ENCODE measurements at places on chromosomes 5 and 9. TPM values are rescaled to one million over a fixed set of nuclear protein-coding genes. Genes with fewer than 3 reads are reported as not detected.
A peak's percentile ranks its signal among the peaks of the same experiment; 100 is the strongest.

Gene DMRT3
- not detected for total RNA-seq

Gene PRUNE2
- 30.5 TPM for total RNA-seq

Gene CER1
- total RNA-seq, result not detected

Gene NAIP
- total RNA-seq, result 9.6 TPM

Gene PCDHGB1
- total RNA-seq, result 2.7 TPM

Gene HINT1
- 184 TPM for total RNA-seq

Gene NR6A1
- 0.91 TPM for total RNA-seq

Gene ELOVL7
- 0.97 TPM for total RNA-seq

Gene IFNK
- total RNA-seq, result not detected

Gene CLTA
- total RNA-seq, result 75.7 TPM

Gene IRGM
- not detected for total RNA-seq

Gene P4HA2
- total RNA-seq, result 71.4 TPM

Gene PCDHAC2
- total RNA-seq, result 0.44 TPM

Gene TRIM41
- 21.2 TPM for total RNA-seq

Gene NR2F1-AS1
- 13.2 TPM for total RNA-seq

DNA sequence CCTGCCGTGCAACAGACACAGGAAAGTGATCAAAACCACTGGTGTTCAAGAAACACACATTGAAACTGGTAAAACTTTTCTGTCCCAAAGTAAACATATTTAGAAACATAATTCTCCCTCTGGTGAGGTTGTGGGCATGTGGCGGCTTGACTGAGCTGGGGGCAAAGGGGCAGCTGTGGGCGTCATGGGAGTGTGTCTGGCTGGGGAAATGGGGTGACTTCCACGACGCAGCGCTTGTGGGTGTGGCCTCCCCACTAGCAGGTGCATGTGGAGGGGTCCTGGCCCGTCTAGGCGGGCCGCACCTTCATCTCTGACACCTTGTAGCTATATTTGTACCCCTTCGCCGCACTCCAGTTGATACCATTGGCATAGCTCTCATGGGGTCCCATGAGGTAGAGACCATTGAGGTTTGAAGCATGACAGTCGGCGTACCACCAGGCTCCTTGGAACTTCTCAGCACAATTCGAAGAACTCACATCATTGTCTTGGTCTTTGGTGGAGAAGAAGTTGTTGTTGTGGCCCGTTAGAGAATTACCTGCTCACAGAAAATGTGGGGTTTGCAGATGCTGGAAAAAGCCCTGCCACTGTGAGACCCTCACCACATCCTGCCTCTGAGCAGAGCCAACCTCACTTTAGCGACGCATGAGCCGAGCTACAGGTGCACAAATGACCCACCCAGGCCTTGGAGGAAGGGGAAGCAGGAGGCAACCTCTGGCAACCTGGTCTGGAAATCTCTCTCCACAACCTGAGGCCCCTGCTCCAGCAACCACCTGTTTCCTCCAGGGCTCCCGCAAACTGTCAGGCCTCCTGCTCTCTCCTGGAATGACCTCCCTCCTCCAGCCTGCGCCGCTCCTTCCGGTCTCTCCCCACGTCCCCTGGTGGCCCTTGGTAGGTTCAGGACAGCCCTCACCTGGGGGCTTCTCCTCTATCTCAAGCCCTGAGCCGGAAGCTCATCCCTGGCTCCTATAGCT lies 7.9 kb downstream of the FCN1 start:
- DNase-seq, result no peak

GRCh38 chr5:80193401-80193800 lies 62.4 kb downstream of the SERINC5 start:
- DNase-seq, result no peak

DNA sequence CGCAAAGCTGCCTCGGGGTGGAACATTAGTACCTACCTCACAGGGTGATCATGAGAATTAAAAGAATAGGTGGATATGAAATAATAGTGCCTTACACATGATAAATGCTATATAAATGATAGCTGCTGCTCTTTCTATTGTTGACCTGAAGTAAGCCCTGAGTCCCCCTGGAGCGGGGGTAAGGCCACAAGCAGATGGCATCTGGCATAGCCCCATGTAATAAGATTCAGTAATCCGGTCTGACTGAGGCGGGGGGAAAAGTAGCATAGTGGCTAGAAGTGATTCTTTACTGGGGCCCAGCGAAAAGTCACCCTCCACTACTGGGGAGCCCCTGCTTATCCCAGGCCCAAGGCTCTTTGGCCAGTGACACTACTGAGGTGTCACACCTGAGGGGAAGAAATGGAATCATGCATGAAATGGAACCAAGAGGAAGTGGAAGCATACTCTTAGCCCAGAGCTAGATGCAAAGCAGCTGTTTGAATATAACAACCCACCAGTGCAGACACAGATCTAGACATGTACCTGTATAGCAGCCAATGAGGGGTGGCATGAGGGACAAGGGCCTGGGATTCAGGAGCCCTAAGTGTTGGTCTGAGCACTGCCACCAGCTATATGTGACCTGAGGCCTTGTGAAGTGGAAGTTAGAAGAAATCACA lies 16.1 kb upstream of the FGFR4 start:
- no peak for DNase-seq

GRCh38 chr9:21402386-21403251 lies 6.3 kb upstream of the IFNA8 start:
- DNase-seq, result peak; percentile 47

GRCh38 chr5:40082313-40082712 lies 597.4 kb upstream of the PTGER4 start:
- DNase-seq, result no peak

- no peak for DNase-seq
Measured at GRCh38 chr9:96459268-96460007, 9.5 kb downstream of the HABP4 start.

GRCh38 chr9:113309204-113309813 lies 6.1 kb upstream of the RNF183 start:
- DNase-seq, result no peak

GRCh38 chr9:97518909-97519307 lies 17.4 kb downstream of the TMOD1 start:
- no peak for DNase-seq

- peak; percentile 96 for DNase-seq
Measured at GRCh38 chr5:179793468-179794139, at the start of gene LTC4S. TSS of gene LTC4S (plus strand) at chr5:179793986. CDS start at chr5:179794081, 95 bp downstream.

DNA sequence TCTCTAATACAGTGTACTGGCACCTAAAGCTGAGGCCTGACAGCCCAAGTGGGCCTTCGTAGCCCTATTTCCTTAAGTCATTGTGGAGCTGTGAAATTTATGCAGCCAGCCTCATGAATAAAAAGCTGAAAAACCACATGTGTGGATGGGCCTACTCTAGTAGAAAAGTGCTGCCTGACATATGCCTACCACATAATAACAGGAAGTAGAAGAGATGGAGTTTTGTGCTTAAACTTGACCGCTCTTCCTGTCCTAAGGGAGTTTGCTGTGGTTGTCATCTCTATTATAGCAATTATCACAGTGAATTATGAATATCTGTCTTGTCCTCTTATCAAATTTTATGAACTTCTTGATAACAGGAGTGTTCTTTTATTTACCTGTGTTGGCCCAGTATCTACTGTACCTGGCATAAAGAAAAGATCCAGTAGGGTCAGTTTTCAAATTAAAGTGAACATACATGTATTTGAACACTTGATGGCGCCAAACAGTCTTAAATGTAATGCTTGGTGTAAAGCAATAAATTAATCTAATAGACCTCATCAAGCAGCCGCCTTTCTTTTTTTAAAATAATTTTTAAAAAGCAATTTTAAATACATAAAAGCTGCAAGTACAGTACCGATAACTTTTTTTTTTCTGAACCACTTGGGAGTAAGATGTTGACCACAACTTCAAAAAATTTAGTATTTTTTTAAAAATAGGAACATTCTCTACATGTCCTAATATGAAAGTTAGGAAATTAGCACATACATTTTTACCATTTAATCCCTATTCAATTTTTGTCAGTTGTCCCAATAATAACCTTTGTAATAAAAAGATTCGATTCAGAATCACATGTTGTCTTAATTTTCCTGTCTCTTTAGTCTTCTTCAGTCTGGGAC lies 51.0 kb downstream of the FKTN start:
- DNase-seq, result no peak

- DNase-seq, result no peak
Measured at GRCh38 chr5:80326468-80326867, 6.7 kb downstream of the SPZ1 start.

GRCh38 chr5:134957920-134958608 lies 9.6 kb upstream of the CATSPER3 start:
- DNase-seq, result no peak

- DNase-seq, result no peak
Measured at GRCh38 chr9:95091601-95092261, 225.8 kb downstream of the FANCC start.

GRCh38 chr5:109908366-109908765 lies 218.6 kb downstream of the MAN2A1 start:
- no peak for DNase-seq

- DNase-seq, result no peak
Measured at GRCh38 chr5:146539973-146540372, 24.0 kb upstream of the GPR151 start.

DNA sequence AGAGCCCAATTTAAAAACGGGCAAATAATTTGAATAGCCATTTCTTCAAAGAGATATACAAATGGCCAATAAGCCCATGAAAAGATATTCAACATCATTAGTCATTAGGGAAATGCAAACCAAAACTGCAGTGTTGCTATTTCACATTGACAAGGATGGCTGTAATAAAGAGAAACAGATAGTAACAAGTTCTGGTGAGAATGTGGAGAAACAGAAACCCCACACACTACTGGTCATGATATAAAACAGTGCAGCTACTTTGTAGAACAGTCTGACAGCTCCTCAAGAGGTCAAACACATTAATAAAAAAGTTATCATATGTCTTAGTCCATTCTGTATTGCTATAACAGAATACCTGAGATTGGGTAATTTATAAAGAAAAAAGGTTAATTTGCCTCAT lies 237.0 kb upstream of the GRAMD2B start:
- no peak for DNase-seq

DNA sequence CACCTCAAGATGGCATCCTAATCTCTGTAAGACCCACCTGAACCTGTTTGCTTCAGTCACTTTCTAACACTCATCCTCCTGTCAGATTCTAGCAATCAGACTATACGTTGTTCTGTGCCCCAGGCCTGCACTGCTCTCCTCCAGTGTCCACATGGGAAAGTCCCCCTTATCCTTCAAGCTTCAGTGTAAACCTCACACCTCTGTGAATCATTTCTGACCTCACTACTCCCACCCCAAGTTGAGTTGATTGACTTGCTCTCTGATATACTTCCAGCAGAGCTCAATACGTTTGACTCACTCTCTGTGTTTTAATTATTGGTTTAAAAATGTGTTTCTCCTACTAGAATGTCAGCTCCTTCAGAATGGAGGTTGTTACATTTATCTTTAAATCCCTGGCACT lies 240.2 kb downstream of the FBXL17 start:
- DNase-seq, result no peak

DNA sequence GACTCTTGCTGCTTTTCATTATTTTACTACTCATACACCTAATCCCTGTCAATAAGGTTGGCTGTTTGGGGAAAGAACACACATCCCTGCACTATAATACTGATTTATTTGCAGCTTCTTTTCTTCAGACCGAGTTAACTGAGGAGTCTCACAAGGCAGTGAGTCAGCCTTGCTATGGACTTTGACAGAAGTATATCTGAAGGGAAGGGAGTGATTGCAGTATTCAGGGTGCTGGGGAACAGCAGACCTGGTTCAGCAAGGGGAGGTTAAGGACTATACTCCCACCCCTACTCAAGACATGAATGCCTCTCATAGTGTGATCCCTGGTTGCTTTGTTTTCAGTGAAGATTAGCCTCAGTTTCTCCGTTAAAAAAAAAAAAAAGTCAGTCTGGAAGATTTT lies 99.8 kb downstream of the TLE4 start:
- no peak for DNase-seq

DNA sequence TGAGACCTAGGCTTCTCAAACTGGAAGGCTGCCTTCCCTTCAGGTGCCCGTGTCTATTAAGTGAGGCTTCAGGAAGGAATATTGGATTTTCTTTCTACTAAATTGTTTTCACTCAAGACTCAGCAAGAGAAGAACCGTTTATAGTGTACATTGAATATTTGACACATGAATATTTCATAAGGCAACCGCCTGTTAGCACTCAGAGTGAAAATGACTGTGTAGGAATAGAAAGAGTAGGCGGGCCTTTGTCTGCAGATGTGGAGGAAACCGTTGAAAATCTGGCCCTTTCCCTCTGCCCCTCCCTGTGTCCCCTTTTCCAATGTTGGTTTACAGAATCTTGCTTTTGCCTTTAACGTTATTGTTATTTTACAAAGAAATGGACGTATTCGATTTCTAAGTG lies 6.2 kb downstream of the SAP30L start:
- DNase-seq, result no peak

DNA sequence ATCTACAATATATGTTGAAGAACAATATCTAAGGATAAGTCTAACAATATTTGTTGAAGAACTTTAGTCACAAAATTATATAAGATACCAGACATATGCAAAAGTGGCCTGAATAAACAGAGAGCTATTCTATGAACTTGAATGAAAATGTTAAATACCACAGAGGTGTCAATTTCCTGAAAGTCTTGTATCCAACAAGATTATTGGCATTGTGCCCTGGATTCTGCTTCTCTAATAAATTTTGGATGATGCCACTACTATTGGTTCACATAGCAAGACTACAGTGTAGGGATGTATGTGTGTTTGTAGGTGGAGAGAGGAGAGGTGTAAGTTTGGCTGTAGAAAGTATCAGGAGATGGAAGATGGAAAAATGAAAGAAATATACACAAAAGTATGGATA lies 731.8 kb upstream of the RGMB start:
- DNase-seq, result no peak

DNA sequence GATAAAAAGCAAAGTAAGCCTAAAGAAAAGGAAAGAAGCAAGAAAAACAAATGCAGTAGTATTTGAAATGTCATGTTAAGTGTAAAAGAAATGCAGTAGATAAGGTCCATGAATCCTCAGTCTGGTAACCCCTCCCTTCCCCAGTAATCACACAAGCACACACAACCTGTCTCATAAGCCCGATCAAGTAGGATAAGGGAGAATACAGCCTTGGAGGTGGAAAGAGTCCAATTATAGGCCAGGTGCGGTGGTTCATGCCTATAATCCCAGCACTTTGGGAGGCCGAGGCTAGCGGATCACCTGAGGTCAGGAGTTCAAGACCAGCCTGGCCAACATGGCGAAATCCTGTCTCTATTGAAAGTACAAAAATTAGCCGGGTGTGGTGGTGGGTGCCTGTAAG lies 117.9 kb downstream of the GADD45G start:
- no peak for DNase-seq
